ENCODE measurements at places on chromosomes 2 and 18.

GRCh38 chr2:171008550-171009205 is 79.6 kb downstream of the GORASP2 start:
- DNase-seq, result no peak

GRCh38 chr18:21980744-21981143 is 188.6 kb upstream of the GATA6 start:
- no peak for DNase-seq

GRCh38 chr2:128557831-128558241 is 239.2 kb upstream of the HS6ST1 start:
- DNase-seq, result peak; percentile 70

DNA sequence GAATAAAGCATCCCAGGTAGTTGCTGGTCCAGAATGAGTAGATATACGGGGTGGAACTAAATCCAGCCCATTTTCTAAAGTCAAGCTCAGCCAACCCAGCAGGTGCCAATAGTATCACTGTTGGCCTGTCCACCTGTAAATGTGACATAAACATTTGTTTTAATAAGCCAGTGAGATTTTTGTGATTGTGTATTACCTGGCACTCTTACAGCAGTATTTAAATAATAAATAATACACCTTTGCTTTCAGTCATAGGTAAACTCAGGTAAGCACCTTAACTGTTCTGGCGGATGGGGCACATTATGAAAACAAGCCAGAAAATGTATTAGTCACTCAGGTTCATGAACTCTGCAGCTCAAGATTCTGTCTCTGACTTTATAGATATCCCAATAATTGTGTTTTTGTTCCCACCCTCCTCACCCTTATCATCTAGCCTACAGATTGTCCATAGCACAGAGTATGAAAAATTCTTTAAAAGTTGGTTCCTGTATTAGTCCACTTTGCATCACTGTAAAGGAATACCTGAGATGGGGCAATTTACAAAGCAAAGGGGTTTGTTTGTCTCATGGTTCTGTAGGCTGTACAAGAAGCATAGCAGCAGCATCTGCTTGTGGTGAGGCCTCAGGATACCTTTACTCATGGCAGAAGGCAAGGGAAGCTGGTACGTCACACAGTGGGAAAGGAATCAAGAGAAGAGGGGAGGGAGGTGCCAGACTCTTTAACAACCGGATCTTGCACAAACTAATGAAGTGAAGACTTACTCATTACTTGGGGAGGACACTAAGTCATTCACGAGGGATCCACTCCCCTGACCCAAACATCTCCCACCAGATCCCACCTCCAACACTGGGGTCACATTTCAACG is 73.0 kb upstream of the CYRIA start:
- no peak for DNase-seq

- DNase-seq, result no peak
Measured at GRCh38 chr2:24745825-24746224, 47.4 kb downstream of the PTRHD1 start.

- DNase-seq, result no peak
Measured at GRCh38 chr2:235843591-235844395, 324.4 kb downstream of the GBX2 start.

DNA sequence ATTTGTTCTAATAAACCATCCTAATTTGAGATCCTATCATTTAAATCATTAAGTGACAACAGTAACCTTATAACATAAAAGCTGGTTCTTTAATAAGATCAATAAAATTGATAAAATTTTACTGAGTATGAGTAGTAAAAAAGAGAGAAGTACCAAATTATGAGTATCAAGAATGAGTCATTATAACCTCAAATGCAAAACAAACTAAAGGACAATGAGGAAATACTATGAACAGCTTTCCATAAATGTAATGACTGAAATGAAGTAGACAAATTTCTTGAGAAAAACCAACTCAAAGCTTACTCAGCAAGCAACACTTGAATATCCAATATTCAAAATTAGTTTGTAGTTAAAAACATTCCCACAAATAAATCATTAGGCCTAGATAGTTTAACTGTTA is 433.0 kb downstream of the ZEB2 start:
- peak; percentile 20 for DNase-seq

- DNase-seq, result no peak
Measured at GRCh38 chr2:222747526-222748160, 76.2 kb downstream of the MOGAT1 start.

DNA sequence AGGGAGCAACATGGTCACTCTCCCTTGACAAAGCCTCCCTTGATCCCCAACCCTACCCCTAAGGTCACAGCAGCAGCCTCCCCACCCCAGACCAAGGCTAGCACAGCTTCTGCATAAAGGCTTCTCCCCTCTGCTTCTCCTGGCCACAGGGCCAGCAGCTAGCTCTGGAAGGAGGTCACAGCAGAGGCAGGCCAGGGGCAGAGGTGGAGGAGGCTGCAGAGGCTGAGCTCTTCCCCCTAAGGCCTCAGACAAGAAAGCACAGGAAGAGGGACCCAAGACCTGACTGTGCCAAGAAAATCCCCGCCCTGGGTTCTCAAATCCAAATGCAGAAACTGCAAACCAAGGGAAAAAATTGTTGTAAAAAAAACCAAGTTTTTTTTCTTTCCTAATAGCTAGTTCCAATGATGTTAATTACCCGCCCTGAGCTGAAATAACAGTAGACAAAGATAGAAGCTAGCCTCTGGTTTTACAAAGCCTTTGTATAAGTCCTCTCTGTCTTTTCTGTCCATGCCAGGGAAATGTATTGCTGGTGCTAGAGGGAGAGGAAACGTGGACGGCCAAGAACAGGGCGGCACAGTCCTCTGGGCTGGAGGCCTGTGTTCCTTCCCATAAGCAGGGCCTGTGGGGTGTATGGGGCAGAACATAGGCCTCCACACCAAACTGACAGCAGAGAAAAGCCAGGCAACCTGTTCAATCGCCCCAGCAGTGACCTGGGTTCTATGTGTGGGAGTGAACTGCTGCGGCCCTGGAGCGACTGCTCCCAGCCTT is 79.5 kb downstream of the POLR1A start:
- DNase-seq, result no peak

- DNase-seq, result no peak
Measured at GRCh38 chr18:48313792-48314191, 95.4 kb downstream of the ZBTB7C start.

- DNase-seq, result peak; percentile 57
Measured at GRCh38 chr2:127086990-127087790, 19.8 kb downstream of the BIN1 start.

DNA sequence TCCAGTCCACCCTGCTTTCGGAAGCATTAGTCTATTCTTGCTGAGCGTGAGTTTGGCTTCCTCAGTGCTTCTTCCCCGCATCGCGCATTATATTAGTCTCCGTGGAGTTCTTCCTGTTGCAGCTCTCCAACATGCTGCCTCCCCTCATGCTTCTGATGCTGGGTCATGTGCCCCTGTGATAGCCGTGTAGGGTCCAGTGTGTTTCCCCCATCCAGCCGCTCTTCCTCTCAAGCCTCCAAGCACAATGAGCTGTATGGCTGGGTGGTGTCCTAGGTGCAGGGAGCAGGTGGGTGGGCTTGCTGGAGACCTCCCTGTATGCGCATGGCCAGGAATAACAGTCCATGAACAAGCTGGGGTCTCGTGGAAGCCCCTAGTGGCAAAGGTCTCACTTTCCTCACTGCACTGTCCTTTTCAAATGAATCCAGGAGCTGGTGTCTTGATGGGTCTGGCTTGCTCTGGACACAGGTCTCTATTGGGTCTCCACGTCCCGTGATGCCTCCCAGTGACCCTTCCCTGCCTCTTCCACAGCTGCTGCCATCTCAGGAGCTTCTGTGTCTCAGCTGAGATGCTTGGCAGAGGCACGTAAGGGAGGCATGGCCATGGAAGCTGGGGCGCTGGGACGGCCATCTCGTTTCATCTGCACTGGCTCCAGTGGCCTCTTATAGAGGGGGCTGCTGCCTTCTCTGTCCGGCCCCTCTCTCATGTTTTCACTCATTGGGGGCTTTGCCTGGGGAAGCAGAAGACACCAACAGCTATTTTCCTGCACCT is 54.8 kb upstream of the HDAC4 start:
- DNase-seq, result peak; percentile 1

DNA sequence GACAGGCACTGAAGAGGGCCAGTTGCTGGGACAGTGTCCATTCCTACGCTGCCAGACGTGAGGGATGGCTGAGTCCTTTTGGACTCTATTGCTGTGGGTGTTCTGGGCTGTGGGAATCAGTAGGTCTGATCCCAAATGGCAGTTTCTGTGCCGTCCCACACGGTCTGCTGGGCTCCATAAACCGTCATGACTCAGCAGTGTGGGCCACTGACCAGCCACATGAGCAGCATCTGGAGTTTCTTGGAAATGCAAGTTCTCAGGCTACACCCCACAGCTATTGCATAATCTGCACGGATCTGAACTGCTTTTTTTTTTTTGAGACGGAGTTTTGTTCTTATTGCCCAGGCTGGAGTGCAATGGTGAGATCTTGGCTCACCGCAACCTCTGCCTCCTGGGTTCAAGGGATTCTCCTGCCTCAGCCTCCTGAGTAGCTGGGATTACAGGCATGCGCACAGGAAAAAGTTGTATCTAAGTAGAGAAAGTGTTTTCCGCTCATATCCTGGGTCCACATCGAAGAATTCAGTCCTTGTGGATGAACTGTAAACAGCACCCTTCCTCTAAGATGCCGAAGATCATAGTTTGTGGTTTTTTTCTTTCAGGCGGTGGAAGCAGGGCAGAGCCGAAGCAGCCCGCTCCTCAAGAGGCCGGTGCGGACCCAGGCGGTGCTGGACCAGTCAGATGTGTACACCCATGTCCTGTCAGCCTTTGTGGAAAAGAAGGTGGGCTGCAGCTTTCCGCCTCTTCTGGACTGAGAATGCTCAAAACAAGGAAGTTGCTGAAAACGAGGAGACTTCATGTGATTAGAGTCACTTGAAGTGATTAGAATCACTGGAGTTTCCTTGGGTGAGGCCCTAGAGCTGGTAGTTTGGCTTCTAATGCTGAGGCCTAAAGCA is 25.5 kb downstream of the RMC1 start:
- DNase-seq, result peak; percentile 80

DNA sequence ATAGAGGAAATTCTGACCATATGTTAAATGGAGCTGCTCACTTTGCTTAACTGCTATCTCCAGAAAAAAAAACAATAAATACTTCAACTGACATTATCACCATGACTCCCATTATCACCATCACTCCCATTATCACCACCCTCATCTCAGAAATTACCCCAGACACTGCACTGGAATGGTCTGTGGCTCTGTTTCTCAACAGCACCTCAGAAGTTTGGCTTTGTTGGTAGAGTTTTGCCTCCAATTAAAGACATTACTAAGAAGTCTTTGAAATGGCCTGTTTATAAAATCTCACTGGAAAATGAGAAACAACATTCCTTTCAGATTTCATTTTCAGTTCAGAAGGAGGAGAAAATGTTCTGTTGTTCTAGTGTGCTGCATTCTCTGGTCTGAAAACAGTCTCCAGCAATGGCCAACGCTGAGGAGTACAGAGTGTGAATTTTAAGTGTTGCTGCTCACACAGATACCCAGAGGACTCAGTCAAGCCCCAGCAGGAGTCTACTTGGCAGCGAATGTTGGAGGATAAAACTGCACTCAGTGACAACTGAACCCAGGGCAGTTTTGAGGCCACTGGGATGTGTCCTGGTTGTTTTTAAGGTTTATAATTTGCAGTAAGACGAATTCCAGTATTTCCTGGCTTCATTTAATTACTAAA is 364.5 kb upstream of the CDH2 start:
- DNase-seq, result peak; percentile 11

DNA sequence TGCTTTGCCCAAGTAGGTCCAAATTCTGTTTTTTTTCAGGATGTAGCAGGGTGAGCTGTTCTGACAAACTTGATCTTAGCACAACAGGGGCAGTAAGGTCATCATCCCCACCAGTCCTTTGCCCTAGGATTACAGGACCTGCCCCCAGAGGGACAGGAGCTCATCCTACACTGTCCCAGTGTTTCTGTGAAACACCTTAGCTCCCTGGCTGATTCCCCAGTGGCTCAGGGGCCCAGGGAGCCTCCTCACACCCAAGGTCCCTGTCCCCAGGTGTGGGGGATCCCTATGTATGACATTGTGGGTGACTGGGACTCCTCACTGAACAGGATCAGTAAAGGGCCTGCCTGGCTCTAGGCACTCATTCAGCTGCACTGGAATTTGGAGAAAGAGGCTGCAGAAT is 191.2 kb downstream of the ANKRD30B start:
- no peak for DNase-seq

- no peak for DNase-seq
Measured at GRCh38 chr18:25604894-25605597, 253.1 kb upstream of the ZNF521 start.

- peak; percentile 27 for DNase-seq
Measured at GRCh38 chr2:133077269-133077822, 407.3 kb upstream of the LYPD1 start.

- DNase-seq, result peak; percentile 7
Measured at GRCh38 chr2:128661311-128661710, 342.6 kb upstream of the HS6ST1 start.

GRCh38 chr2:102753563-102754159 is 8.2 kb upstream of the TMEM182 start:
- DNase-seq, result peak; percentile 45

GRCh38 chr2:18171191-18172139 is 293.0 kb downstream of the KCNS3 start:
- DNase-seq, result peak; percentile 69

GRCh38 chr2:222900354-222900753 is 39.5 kb downstream of the ACSL3 start:
- no peak for DNase-seq

GRCh38 chr2:119206201-119206600 is 17.4 kb upstream of the STEAP3 start:
- no peak for DNase-seq

DNA sequence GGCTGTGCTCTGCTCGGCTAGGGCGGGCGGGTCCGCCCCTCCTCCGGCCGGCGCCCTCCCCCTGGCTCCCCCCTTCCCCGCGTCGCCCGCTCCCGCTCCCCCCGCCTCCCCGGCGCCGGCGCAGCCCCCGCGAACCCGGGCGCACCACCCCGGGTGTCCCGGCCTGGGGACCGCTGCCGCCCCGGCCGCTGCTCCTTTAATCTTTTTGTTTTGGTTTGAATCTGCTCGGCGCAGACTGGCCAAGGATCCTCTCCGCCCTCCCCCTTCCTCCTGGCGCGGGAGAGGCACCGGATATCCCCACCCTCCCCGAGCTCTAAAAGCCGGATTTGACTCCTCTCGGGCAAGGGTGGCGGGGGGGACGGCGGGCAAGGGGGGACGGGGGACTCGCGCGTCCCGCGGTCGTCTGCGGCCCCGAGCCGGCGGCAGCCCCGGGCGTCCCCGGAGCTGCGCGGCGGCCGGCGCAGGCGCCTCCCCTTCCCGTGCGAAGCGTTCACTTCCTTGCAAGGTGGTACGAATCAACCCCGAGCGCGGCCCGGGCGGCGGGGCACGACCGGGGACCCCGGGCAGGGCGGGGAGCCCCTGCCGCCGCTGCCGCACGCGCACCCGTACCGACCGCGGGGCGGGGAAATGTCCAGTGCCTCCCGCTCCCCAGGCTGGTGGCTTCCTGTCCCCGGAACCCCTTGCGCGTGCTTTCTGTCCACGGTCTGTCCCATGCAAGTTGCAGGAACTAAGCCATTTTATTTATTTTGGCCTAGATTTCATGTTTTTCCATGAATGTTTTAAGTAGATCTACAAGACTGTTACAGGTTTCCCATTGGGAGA is at the start of gene PTGR3:
Gene PTGR3 (minus strand): TSS at position 11 of the 822 bp plus-strand sequence. CDS start 81 bp downstream, outside the sequence.
- peak; percentile 88 for DNase-seq

GRCh38 chr2:167451496-167452289 is 563.4 kb downstream of the XIRP2 start:
- no peak for DNase-seq

Data from AG20443 (cell line).